HEK293T (cell line): ENCODE measurements at places on chromosomes 5 and 9.

- DNase-seq, result no peak
These were observed 125.8 kb downstream of the GALNT10 start for GRCh38 chr5:154316223-154316935.

DNA sequence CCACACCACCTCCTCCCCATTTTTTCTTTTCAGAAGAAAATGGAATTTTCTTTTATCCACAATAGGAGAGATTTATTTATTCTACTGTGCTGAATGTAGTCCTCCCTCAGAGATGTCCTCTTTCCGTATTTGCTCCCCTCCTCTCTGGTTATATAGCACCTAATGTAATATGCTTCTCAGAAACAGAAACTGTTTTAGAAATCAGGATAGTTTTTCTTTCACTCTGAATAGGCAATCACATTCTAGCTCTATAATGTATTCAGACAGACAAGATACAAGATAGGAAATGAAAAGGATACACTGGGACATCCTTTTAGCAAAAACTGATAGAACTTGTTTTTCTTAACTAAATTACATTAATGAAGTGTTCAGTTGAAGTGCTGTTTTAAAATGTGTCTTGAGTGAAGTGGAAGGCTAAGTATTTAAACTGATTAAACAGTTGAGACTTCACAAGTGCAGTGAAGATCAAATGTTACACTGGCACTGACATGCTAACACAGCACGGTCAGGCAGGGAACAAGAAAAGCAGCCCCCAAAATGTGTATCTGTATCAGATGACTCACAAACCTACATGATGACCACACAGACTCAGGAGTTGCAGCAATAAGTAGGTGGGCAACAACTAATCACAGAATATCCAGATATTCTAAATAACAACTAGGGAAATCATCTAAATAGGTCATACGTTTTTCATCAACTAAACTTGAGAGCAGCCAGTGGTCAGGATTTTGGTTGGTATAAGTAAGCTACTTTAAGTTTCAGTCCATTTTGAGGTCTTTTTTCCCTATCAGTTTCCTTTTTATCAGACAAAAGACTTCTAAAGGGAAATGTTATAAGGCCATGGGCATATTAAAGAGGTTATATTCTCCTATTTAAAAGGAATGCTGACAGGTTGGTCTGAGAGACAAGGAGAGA, 260.4 kb downstream of the MLLT3 start:
- DNase-seq, result no peak

DNA sequence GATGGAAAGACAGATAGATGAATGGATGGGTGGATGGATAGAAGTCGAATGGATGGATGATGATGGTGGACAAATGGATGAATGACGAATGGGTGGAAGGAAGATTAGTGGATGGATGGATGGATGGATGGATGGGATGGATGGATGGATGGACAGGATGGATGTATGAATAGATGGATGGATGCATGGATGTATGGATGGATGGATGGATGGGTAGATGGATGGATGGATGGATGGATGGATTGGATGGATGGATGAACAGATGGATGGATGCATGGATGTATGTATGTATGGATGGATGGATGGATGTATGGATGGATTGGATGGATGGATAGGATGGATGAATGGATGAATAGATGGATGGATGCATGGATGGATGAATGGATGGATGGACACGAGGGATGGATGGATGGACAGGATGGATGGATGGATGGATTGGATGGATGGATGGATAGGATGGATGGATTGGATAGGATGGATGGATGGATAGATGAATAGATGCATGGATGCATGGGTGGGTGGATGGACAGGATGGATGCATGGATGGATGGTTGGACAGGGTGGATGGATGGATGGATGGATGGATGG, 52.4 kb downstream of the DUSP1 start:
- DNase-seq, result no peak

- DNase-seq, result no peak
These were observed 96.7 kb upstream of the MAMDC2 start for GRCh38 chr9:69946800-69947437.
